ENCODE measurements at places on chromosomes 5 and 9.

GRCh38 chr5:65811885-65812284 is 89.9 kb downstream of the NLN start:
- no peak for DNase-seq

- no peak for DNase-seq
These were observed 25.6 kb downstream of the ANKS6 start for GRCh38 chr9:98770717-98771116.

- no peak for DNase-seq
These were observed 181.2 kb downstream of the GLIS3 start for GRCh38 chr9:4118666-4119065.

DNA sequence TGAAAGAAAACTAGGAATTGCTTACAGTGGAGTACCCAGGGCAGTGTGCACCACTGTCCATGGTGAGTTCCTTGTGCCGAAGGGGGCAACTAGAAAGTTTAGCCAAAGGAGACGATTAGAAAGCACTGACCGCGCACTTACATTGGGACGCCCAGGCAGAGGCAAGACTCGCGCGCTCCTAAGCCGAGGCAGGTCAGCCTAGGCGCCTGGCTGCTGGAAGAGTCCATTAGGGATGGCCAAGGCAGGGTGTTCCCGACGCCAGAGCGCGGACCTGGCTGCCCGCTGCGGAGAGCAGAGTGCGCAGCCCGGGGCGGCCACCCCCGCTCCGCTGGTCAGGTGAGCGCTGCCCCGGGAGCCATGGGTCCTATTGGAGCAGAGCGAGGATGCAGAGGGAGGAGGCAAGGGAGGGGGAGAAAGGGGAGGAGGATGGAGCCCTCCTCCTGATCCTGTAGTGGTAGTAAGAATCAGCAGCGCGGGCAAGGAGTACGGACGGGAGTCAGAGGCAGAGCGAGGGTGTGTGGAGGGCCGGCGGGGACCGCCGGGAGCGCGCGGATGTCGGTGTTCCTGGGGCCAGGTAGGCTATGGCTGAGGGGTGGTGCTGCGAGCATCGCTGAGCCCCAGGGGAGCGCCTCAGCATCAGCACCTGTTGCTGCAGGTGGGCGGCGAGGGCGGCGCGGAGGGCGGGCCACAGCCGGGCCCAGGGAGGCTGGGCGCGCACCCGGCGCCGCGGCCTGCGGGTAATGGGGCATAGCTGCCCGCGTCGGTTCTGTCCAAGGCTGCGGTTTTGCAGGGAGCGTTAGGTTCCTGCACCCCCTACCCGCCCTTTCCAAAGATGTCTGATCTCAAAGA is at the start of gene ADGRV1:
Gene ADGRV1 (plus strand): TSS at position 454 of the 849 bp plus-strand sequence. CDS start 99 bp downstream, at position 553.
- peak; percentile 96 for DNase-seq

- DNase-seq = no peak
These were observed 68.4 kb upstream of the GABRP start for GRCh38 chr5:170715141-170715540.

DNA sequence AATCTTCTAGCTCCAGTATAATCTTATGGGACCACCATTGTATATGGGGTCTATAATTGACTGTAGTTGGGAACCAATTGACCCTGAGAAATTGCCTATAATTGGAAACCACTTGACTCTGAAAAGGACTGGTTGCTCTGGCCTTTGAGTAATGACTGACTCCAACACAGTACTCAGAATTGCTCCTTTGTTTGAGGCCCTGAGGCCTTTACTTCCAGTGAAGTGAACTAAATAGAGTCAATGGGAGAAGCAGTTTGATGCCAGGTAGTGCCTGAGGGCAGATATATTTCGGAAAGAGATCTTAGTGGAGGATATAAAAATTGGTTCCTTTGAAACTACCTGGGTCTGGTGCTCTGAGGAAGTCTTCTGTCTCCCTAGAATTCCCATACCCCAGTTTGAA is 16.0 kb upstream of the TMEM171 start:
- DNase-seq = peak; percentile 37

DNA sequence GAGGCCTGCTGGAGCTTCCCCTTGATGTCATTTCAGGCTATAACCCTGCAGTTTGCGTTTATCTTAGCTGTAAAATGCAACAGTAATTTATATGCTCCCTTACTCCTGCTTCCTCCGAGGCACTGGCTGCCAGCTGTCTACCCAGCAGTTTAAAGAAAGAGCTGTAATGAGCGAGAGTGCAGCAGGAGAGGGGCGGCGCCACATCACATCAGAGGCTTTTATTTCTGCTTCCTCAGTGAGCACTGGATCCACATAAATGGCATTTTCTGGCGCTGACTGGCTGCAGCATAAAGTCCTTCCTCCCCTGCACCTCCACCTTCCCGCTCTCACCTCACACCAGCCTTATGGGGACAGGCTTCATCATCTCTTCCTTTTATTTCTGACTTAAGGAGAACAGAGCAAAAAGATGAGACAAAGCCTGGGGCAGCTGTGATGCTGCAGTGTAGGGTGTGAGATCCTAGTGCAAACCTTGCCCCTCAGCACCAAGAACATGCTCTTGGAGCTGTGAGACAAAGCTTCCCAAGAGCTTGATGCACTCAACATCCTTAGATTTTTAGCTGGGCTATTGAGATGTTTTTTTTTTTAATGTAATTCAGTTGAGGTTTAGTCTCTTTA is 829.6 kb upstream of the ZNF608 start:
- DNase-seq = peak; percentile 83

DNA sequence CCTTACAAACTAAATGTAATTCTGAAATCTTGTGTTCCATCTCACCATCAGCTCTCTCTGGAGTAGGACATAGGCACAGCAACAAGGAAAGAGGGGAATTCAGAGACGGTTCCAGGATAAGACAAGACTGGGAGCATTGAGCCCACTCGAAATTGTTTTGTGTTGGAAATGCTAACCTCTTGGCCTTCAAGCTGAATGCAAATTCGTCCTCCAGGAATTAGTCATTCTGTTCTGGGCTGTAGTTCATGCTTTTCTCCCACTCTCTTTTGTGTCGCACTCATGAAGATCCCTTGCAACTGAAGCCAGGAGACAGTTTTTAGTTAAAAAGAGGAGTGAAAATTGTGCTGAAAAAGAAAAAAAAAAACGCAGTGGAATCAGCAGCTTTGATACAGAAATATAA is 121.7 kb upstream of the SEMA6A start:
- DNase-seq = no peak

DNA sequence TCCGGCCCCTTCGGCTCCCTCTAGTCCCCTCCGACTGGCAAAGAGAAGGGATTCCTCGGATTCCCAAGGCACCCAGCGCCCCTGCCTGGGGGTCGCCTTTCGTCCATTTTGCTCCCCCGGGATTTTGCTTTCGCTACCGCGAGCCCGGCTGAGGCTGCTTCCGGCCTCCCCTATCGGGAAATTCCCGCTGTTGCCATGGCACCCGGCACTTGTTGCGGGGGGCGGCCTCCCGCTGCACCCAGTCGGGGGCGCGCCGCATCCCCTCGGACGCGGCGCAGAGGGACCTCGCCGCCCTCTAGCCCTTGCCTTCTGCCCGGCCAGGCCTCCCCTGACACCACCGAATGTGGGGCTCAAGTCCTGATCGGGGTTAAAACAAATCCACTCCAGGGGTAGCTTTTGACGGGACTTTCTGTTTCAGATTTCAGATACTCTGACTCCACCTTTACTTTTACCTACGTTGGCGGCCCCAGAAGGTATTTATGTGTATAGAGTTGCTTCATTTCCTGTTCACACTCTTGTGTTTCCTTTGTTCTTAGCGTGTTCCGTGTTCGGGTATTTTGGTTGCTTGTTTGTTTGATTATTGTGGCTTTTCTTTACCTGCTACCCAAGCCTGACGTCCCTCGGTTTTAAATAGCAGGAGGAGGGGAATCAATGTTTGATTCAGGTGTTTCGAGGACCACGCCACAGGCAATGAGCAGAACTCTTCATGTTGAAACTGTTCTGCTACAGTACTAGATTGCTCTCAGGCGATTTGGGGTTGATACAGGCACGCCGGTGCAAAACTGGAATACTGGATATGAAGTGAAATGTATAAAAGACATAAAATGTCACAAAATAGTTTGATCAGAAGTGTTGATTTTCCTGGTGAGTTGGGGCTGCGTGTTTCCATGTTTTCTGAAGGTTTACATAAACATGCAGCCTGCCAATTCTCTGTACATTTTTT is 1.5 kb downstream of the PARP8 start:
- peak; percentile 22 for DNase-seq

DNA sequence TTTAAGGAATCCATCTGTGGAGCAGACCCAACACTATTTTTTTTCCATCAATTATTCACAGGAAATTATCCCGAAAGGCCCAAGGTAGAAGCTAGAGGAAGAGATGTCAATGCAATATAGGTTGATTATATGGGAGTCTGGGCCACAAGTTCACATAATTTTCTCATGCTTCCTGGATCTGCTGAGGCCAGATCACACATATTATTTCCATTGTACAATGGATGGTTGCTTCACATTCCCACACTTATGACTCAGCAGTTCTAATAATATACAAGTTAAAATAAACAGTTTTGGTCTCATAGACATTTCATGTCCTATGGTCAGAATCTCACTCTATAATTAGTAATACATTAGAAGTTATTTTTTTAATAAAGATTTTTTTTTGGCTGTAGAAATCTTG is 66.0 kb upstream of the PTPRD start:
- DNase-seq = no peak

DNA sequence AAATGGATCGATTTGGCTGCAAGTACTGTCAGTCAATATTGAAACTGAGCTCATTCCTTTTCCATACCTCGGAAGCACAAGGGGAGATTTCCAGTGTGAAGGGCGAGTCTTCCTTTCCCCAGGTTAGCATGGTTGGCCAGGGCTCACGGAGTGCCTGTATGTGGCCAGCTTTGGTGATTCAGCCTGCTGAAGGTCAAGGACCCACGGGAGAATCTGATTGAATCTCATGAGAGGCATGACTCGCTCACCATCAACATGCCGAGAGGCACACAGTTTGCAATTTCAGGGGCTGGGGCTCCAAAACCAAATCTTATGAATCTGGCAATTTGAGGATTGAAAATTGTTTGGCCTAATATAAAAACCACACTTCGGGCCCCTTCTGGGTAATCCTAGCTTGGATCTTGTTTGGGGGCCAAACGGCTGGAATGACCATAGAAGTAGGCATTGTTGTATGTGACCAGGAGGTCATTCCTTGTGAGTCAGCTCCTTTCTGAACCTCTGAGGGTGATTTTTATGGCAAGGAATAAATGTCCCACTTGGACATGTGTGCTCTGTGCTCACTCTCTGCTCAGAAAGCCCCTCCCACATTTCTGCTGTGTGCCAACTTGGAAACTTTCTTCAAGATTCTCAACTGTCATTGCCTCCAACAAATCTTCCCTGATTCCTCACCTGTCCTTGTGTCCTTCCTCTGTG is 69.8 kb downstream of the DOCK2 start:
- no peak for DNase-seq

- DNase-seq = no peak
These were observed 4.4 kb upstream of the IRX1 start for GRCh38 chr5:3590967-3591900.

GRCh38 chr5:33850100-33850594 is 41.6 kb downstream of the ADAMTS12 start:
- DNase-seq = no peak

DNA sequence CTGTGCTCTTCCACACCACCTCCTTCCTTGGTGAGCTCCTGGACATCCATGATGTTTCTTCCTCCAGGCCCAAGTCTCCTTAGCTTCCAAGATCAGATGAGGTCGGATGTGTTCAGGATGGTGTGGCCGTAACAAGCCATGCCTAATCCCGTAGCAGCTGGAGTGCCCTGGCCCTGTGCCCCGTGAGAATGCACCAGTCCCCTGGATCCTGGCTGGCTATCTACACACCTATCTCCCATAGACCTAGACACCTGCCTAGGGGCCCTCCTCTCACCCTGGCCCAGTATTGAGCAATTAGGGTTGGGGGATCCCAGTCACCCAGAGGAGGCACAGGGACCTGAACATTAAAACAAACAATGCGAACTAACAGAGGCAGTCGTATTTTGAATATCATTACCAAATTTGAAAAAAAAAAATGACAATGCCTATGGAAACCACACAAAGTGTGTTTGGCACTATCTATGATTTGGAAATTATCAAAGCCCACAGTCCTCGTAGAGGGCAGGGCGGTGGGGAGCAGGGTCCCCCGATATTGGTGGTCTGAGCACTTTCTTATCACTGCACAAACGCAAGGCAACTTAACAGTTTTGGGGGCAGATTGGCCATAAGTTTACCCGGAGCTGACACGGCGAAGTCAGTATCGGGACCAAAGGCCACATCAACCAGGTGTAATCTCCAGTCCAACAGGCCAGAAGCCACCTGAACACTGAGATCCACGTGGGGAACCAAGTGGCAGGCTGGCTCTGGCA is 13.2 kb downstream of the ENG start:
- DNase-seq = no peak

- DNase-seq = no peak
These were observed 210.7 kb upstream of the SLC24A2 start for GRCh38 chr9:19999491-20000057.

DNA sequence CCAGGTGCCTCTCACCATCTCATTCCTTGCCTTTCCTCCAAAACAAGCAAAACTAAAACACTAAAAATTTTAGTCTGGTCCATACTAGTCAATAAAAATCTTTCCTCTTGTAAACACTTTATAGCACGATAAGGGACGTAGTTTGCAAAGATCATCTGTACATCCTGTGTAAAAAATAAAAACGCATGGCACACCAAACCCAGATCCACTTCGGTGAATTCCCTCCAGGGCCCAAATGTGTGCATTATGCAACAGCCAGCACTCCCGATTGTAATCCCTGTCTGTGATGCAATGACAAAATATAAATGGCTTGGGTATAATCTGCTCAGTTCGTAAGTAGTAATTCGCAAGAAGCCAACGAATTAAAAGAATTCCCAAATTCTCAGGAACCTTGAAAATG is 1.4 kb downstream of the FAM169A start:
- no peak for DNase-seq

GRCh38 chr5:174047472-174048099 is 2.1 kb downstream of the NSG2 start:
- DNase-seq = no peak

GRCh38 chr5:152551061-152551460 is 146.0 kb upstream of the NMUR2 start:
- no peak for DNase-seq

DNA sequence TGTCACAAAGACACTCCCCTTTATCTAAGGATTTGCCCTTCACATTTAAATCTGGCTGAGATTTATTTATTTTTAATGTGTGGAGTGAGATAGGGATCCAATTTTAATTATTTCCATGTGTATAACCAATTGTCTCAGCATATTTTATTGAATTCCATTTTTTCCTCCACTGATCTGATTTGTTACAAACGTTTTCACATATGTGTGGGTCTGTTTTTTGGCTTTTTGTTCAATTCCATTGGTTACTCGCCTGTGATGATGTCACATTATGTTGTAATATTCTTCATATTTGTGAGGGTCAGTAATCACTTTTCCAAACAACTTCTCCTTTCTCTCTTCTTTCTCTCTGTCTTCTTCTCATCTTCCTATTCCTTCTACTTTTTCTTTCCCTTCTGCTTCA is 278.3 kb upstream of the RFX3 start:
- DNase-seq = no peak

GRCh38 chr9:11128156-11128555 is 515.4 kb upstream of the PTPRD start:
- DNase-seq = no peak

Measured in NCI-H1436 (cell line).